ENCODE measurements at places on chromosomes 6 and 20.

GRCh38 chr20:43583982-43584432 lies 6.7 kb upstream of the IFT52 start:
- DNase-seq = no peak

- no peak for DNase-seq
Measured at GRCh38 chr6:9606435-9607134, 808.3 kb downstream of the TFAP2A start.

GRCh38 chr20:21901470-21902275 lies 196.2 kb downstream of the PAX1 start:
- DNase-seq = no peak

DNA sequence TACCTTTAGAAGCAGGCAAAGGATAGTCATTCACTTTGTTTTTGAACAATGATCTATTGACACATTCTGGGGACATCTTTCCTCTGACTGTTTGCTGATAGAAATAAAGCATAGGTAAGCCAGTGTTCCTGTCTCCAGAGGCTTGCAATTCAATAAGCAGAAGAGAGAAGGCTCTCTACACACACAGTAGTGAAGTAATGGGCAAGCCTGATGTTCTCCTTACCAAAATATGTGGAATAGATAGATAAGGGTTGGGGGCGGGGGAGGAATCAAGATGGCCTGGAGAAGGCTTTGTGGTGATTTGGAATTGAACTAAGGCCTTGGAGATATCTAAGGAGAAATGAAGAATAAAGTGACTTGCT lies 27.3 kb downstream of the PAQR8 start:
- no peak for DNase-seq

- no peak for DNase-seq
Measured at GRCh38 chr6:100665041-100665380, 200.3 kb upstream of the SIM1 start.

GRCh38 chr6:3419624-3420272 lies 37.1 kb downstream of the SLC22A23 start:
- DNase-seq = no peak

GRCh38 chr6:56579155-56579851 lies 63.4 kb downstream of the DST start:
- DNase-seq = no peak

GRCh38 chr6:158150701-158151100 lies 17.4 kb downstream of the SERAC1 start:
- DNase-seq = no peak

GRCh38 chr6:142013287-142013686 lies 119.4 kb upstream of the GJE1 start:
- DNase-seq = no peak

DNA sequence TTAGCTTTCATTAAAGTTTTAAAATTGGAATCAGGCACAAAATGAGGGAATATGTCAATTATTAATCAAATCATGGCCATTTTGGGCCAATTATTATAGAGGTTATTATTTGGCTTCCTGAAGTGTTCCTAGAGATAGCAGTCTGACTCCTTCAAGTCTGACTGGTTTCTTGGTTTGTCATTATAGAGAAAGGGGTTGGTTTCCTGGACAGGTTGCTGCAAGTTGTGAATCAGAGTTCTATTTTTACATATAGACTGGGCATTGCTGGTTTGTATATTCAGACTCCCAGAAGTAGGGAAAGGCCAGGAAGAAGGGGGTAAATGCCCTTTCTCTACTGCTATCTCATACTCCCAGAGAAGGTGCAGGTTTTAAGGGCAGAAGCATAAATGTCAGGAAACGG lies 121.4 kb upstream of the CEP162 start:
- no peak for DNase-seq

GRCh38 chr20:33067806-33068205 lies 11.6 kb upstream of the BPIFB4 start:
- no peak for DNase-seq

GRCh38 chr20:5470943-5471342 lies 154.2 kb upstream of the PROKR2 start:
- DNase-seq = no peak

GRCh38 chr6:85476532-85476931 lies 26.6 kb downstream of the NT5E start:
- no peak for DNase-seq

- DNase-seq = no peak
Measured at GRCh38 chr6:113758826-113759574, 98.1 kb upstream of the MARCKS start.

GRCh38 chr6:41551086-41551700 lies 5.0 kb downstream of the FOXP4 start:
- DNase-seq = no peak

DNA sequence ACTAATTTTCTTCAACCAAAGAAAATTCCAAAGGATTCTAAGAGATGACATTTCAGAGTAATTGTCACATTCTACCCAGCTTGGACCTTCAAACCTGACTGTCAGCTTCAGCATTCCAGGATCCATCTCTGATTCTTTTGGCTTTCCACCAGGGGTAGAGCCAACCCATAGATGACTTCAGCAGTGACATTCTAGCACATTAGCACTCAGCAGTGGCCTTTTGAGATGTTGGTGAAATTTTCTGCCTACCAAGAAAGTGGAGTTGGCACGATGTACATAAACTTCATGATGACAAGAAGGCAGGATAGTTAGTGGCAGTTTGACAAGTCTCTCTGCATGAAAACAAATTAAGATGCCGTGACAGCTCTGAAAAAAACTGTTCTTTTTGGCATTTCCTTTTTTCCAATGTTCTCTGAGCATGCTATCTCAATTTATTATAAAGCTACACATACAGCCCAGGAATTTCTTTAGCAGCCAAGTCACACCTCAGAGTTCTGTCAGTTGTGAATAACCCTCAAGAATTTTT lies 466.5 kb upstream of the RNF217 start:
- DNase-seq = no peak

All from activated CD8-positive, alpha-beta memory T cell treated with anti-CD3 and anti-CD28 coated beads, Interleukin-2, amount 50 U/mL, for 4 hours (primary cell).